ENCODE measurements at places on chromosomes 12 and 14.

DNA sequence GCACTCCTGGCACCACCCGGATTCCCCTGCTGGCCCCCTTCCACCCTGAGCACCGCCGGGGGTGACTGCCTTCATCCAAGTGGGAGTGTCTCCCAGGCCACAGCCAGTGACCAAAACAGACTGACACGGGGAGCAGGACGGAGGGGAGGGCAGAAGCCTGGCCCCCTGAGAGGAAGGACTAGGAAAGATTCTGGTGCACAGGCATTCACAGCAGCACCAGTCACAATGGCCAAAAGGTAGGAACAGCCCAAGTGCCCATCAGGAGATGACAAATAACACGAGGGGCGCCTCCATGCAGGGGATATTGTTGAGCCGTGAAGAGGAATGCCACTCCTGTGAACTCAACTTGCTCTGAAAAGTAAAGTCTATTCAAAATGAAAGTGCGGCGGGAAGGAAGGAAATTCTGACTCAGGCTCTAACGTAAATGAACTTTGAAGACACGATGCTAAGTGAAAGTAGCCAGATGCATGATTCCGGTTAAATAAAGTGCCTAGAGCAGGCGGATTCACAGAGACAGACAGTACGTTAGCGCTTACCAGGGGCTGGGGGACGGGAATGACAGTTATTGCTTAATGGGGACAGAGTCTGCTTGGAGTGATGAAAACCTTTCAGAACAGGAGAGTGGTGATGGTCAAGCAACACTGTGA is 146.1 kb upstream of the NCOR2 start:
- no peak for DNase-seq

- DNase-seq, result no peak
Observed at GRCh38 chr12:94717108-94717507, 66.8 kb upstream of the TMCC3 start.

- no peak for DNase-seq
Observed at GRCh38 chr12:52123487-52124186, 44.1 kb downstream of the SMIM41 start.

DNA sequence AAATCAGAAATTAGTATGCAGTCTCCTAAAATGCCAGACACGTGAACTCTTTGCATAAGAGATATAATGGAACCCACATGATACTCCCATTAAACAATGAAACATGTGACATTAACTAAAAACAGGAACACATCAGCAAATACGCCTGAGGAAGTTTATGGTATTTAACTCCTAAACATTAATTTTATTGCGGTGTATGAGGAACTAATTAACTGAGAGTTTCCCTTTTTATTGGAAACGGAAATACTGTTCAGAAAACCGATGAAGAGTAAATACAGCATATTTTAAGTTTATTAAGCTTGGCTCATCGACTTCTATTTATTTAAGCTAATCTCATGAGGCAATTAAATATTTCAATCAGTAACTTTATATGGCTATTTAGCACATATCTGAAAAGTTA is 290.3 kb downstream of the SOX5 start:
- DNase-seq, result no peak

- DNase-seq, result no peak
Observed at GRCh38 chr14:60495946-60496345, 10.1 kb upstream of the C14orf39 start.

- no peak for DNase-seq
Observed at GRCh38 chr12:110754101-110754793, 11.6 kb upstream of the PPP1CC start.

- DNase-seq, result no peak
Observed at GRCh38 chr14:100015251-100015655, 50.0 kb upstream of the EVL start.

- DNase-seq, result peak; percentile 84
Observed at GRCh38 chr14:20998674-20999366, at the start of gene SLC39A2. SLC39A2 (plus strand) TSS chr14:20999293; CDS start chr14:20999447, 154 bp downstream.

DNA sequence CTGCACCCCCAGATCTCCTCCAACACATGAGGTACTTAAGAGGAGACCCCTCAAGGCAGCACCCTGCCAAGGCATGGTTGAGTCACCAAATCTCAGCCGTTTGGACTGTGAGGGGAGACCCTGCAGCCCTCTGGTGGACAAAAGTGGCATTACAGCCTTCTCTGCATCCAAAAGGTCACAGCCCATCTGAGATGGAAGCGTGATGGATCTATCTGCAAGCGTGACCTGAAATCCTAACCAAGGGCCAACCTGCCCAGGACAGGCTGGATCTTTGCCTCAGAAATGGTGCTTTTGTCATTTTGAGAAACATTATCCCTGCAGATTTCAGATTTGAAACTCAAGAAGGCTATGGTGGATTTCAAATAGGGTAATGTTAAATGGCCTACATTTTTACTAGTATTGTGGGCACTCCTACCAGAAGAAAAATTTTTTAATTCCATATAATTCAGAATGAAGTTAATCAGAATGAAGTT is 23.7 kb upstream of the DHRS4 start:
- DNase-seq, result peak; percentile 96

GRCh38 chr12:110689281-110690126 is 589 bp upstream of the HVCN1 start:
- DNase-seq, result peak; percentile 64

DNA sequence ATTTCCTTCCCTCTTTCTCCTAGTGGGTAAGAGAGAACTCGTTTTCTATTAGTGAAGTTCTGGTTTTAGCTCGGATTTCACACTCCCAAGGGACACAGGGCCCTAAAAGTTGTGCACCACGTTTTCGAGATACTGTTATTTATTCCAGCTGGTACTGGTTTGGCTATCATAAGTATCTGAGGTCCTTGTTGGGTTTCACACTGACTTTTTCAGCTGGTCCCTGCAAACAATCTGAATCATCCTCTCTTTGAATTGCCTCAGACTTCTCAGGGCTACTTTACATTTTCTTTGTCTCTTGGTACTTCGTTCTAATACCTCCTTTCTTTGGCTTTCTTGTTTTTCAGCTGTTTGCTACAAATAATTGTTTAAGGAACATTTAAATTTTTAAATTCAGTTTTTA is 75.7 kb downstream of the SCN8A start:
- no peak for DNase-seq

DNA sequence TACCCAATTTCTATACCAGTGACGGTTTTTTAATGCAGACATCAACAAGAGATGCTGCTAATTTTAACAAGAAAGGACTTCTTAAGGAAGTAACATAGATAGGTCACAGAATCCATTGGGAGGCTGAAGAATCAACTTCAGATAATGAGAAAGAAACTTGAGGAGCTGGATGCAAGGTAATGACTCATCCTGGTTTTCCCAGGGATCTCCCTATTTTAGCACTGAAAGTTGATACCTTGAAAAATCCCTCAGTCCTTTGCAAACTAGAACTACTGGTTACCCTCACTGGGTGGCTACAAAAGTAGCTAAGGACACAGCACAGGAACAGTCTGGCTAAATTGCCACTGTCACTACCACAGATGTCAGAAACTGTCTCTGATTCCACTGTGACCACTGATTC is 561.9 kb downstream of the FLRT2 start:
- no peak for DNase-seq

DNA sequence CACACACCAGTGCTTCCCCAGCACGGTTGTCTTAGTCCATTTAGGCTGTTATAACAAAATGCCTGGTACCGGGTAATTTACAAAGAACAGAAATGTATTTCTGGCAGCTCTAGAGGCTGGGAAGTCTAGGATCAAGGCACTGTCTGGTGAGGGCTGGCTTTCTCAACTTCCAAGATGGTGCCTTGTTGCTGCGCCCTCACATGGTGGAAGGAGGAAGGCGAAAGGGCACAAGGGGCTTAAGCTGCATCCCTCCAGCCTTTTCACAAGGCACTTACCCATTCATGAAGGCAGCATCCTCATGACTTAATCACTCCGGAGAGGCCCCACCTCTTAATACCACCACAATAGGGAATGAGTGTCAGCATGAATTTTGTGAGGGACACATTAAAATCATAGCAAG is 155.5 kb downstream of the SLC15A5 start:
- DNase-seq, result no peak

DNA sequence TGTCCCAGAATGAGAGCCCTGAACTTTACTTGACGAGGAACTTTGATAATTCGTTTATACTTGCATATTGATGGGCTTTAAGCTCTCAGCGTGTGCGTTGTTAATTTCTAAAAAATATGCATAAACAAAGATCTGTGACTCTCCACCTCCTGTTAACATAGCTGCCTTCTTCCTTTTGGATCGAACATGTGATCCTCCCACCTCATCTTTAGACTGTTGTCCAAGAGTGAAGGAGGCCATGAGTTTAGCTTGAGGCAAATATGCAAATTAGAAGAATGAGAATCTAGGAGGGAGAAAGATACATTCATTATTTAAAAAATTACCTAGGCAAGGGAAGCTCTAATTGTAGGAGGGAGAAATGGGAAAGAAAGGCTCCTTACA is 617 bp downstream of the TTC8 start:
- no peak for DNase-seq

GRCh38 chr12:46983959-46984841 is 95.2 kb upstream of the PCED1B start:
- peak; percentile 38 for DNase-seq

DNA sequence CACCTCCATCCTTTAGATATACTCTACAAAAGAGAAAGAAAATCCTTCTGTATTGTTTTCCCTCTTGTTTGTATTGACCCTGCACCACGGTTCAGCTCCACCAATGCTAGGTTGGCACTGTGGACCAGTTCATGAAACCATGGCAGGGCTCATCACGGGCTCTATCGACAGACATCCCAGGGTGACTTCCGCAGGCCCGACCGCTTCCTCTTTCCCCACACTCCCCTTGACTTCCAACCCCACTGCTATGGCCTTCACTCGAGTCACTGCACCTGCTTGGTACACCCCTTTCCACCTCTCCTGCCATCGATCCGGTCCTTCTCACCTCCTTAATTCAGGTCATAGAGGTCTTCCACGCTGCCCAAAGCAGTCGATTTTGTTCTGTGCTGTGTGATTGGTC is 21.2 kb upstream of the AKAP5 start:
- no peak for DNase-seq

- DNase-seq, result no peak
Observed at GRCh38 chr12:95582230-95583058, 31.2 kb upstream of the USP44 start.

DNA sequence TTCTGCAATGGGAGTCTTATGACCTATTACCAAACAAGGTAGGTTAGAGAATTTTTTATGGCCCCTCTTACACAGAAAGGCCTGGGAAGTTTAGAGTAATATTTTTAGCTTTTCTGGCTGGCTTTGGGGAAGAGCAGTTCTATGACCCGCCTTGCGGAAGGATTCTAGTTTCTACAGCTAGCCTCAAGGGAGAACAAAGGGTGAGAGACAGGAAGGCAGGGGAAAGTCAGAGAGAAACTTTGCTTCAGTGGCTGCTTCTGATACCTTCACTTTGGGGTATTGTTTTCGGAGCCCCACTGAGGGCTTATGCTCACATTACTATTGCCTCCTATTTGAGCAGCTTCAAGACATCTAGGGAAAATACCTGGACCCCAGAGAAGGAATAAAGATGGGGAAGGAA is 80.7 kb upstream of the NUDT4 start:
- no peak for DNase-seq

- no peak for DNase-seq
Observed at GRCh38 chr12:50241178-50241577, 42.1 kb downstream of the LIMA1 start.

GRCh38 chr14:69928111-69928523 is 48.9 kb downstream of the SMOC1 start:
- DNase-seq, result no peak
